ENCODE measurements at places on chromosomes 3 and 15.

- no peak for DNase-seq
Observed at GRCh38 chr3:43950775-43951174, 260.0 kb downstream of the ABHD5 start.

DNA sequence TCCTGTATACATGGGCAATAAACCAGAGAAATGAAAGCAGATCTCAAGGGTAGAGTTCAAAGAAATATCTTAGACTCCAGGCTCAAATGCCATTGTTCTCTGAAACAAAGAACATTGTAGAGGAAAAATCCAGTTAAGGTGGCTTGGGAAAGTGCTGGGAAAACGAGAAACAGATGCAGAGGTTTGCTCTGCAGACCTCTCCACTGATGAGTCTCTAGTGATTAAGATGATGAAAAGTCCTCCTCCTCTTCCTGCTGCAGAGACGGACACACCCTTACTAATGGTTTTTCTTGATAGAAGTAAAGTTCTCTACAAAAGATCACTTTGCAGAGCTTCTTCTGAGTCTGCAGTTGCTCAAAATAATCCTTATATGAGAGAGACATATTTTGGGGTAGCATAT, 264.7 kb downstream of the GABRG3 start:
- no peak for DNase-seq

DNA sequence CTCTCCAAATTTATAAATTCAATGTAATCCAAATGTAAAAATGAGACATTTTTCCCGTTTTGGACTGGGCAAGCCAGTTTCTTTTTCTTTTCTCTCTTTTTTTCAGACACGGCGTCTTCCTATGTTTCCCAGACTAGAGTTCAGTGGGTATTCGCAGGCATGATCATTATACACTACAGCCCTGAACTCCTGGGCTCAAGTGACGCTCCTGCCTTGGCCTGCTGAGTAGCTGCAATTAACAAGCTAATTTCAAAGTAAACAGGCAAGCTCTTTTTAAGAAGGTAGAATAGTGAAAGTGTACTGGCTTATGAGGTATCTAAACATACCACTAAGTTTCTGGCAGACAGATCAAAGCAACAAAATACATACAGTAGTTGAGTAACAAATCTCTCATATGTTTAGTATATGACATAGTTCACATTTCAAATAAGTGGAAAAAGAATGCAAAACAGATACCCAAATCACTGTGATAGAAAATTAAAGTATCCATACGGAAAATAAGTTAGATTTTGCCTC, 13.5 kb downstream of the HIGD1A start:
- DNase-seq: no peak

DNA sequence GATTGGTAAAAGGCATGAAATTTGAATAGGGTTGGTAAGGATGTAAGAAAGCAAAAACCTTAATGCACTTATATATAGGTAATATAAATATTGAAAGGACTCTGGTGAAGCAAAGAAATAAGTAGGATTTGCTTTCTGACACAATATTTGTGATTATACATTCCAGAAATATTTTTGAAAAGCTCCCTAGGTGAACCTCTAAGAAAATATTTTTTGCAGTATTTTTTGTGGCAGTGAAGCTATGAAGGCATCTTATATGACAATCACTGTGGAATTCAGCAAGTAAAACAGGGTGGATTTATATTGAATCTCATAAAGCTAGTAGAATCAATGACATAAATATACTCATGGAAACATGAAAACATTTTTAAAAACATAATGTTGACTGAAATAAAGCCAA, 119.6 kb upstream of the EPHA3 start:
- no peak for DNase-seq

- DNase-seq: no peak
Observed at GRCh38 chr3:184160456-184160855, 5.3 kb downstream of the DVL3 start.

- DNase-seq: no peak
Observed at GRCh38 chr3:111585217-111585616, 9.9 kb downstream of the ZBED2 start.

DNA sequence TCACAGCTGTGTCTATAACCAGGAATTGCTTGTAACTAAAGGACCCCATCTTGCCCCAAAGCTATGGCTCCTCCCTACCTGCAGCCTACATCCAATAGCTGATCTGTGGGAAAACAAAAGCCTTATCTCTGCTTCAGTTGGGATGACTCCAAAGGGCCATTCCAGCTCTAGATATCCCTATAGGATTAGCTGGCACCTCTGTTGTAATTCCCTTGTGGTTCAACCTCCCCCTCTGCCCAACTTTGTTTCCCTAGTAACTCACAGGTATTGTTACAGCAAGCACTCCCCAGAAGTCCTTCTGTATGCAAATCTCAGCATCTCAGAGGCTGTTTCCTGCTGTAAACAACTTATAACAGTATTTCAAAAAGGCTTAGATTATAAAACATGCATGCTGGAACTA, 478.6 kb downstream of the AGBL1 start:
- DNase-seq: no peak

DNA sequence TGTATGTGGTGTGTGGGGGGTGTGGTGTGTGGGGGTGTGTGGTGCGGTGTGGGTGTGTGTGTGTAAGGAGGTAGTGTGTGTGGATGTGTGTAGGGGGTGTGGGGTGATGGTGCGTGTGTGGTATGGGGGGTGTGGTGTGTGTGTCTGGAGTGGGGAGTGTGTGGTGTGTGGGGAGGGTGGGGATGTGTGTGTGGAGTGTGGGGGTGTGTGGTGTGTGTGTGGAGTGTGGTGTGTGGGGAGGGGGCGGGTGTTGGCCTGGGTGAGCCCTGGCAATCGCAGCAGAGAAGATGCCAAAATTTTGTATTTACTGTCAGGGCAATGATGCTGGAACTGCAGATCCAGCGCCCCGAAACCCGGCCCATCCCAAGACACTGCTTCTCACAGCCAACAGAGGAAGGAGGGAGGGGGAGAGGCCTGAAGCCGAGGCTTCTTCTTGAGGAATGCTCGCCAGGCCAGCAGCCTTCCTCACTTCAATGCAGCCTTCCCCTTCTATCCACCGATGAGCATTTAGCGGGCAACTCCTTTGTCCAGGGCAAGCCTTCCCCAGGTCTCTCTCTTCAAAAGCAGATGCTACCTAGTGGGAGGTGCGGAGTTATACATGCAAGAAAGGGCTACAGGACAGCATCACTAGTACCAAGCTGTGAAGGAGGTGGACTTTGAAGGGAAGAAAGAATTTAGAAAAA, 11.9 kb upstream of the SRP14 start:
- DNase-seq: no peak

GRCh38 chr3:147298511-147298982, 107.8 kb downstream of the ZIC4 start:
- DNase-seq: no peak

DNA sequence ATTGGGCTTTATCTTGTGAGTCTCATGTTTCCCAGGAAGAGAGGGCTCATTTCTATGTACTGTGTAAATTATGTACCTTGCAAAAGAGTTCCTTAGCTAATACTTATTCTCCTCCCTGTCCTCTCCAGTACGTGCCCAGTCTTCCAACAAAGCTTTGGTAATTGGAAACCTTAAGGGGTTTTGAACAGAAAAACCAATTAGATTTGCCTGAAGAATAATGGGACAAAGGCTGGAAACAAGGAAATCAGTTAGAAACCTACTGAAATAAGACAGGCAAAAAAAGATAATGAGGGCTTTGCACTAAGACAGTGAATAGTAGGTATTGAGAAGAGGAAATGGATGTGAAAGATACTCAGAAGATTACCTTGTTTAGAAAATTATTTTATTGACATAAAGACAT, 82.5 kb downstream of the SPRED1 start:
- DNase-seq: no peak

- DNase-seq: no peak
Observed at GRCh38 chr15:94412979-94413746, 181.8 kb downstream of the MCTP2 start.

DNA sequence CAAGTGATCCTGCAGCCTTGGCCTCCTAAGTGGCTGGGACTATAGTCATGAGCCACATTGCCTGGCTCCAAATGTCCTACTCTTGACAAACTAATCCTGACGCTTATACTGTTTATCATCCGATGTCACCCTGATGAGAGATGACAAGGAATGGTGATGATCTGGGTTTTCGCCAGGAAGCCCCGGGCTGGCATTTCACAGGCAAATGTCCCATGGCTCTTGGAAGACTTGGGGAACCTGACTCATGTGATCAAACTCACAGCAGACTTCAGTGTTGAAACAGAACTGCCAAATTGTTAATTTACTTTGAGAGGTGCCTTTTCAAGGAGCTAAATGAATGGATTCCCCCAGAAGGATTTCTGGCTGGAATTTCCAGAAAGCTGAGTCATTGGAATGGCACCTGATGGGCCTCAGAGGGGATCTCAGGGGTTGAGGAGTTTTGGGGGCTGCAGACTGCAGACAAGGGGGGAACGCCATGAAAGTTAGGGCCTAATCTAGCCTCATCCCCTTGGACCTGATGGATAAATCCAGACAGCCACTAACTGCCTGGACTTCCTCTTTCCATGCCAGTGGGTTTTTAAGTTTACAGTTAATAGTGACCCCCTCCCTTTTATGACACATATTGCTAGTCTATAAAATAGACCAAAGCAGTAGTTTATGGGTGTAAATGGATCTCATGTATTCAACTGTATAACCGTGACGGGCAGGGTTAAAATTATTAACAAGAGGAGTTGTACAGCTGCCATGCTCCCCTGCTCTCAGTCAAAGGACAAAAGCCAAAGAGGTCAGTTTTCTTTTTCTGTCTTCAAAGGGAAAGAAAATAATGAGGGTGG, 146.6 kb downstream of the CHSY1 start:
- DNase-seq: no peak

Measured in stimulated activated CD4-positive, alpha-beta T cell treated with anti-CD3 and anti-CD28 coated beads, TNF-alpha, amount 100 ng/mL, for 4 hours (primary cell).